ENCODE measurements at places on chromosomes 5 and 9.

- DNase-seq: no peak
These were observed 108.8 kb downstream of the ANXA1 start for GRCh38 chr9:73260506-73260905.

DNA sequence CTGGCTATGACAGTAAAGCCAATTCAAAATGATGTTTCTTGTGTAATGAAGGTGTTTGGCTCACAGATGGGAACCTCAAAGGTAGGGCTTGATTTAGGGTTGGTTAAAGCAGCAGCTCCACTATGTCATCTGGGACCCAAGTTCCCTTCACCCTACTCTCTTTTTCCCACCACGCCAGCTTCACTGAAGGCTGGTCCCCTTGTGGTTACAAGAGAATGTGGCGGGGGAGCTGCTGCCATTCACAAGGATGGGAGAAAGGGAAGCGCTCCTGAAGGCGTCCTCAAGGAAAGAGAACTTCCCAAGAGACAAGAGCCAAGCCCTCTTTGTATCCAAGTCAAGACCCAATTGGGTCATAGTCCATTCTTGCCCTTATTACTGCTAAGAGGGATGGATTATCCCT is 72.7 kb downstream of the NTRK2 start:
- DNase-seq: no peak

DNA sequence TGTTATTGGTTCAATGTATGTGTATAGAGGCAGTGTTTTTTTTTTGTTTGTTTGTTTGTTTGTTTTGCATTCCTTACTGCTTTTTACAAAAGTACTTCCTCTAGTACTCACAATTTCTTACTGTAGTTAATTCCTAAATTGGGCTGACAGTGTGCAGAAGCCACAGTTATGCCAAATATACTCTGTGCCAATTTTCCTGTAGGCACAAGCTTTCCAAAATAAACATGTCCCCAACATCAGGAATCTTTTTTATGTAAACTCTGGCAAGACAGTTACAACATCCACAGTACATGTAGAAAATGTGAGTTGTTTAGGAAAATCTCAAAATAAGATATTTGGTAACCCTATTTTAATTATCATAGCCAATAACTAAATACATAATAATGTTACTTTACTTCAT is 161.6 kb upstream of the TSLP start:
- DNase-seq: no peak

- no peak for DNase-seq
These were observed 6.4 kb downstream of the GABRA6 start for GRCh38 chr5:161691911-161692310.

DNA sequence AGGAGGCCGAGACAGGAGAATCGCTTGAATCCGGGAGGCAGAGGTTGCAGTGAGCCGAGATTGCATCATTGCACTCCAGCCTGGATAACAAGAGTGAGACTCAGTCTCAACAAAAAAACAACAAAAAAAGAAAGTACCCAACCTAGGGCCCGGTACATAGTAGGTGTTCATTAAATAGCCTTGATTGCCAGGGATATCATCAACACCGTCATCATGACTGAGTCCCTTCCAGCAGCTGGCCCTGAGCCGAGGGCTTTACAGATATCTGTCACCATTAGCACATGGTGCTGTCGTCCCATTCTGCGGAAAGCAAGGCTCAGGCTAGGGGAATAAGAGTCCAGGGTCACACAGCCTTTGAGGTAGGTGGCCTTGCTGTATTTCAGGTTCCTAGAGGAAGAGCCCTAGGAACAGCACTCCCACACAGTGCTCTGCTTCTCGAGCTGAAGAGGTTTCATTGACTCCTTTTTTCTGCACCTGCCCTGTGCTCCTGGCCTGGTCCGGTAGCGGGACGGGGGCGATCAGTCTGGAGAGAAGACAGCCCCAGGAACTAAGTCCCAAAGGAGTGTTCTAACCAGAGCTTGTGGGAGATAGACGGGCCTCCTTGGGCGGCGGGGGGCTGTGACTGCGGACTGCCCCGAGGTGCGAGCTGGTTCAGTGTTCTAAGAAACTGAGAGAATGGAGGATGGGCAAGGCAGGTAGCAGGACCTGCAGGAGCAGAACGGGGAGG is 48.2 kb downstream of the CXXC5 start:
- DNase-seq: no peak

DNA sequence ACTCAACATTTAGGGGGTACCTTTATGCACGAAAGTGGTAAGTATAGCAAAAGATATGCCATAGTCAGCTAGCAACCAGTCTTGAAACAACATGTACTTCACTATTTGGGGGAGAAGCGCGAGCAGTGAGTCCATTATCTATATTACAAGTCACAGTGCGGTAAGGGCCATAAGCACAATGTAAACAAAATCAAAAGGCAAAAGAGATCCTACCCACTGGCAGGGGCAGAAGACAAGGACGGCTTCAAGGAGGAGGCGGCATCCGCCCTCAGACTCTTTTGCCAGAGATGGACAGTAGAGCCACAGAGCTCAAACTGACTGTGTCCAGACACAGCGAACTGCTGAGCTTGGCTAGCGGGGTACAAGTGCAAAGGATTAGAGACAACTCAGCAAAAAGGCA is 9.6 kb downstream of the MAPK9 start:
- no peak for DNase-seq

DNA sequence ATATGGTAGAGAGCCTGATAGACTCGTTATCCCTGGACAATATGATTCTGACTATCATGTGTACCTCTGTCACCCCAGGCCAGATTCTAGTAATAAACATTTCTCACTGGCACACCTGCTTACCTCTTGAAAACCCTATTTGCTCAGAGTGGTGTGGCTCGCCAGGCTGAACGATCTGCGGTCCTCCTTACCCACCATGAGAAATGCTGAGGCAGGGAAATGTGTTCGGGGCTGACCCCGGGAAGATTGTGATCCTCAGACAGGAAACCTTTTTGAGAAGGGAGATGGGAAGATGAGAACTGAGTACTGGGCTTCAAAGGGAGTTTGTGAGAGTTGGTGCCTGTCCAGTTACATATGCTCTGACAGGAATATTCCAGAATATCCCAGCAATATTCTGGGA is 10.7 kb upstream of the PRXL2C start:
- DNase-seq: no peak

DNA sequence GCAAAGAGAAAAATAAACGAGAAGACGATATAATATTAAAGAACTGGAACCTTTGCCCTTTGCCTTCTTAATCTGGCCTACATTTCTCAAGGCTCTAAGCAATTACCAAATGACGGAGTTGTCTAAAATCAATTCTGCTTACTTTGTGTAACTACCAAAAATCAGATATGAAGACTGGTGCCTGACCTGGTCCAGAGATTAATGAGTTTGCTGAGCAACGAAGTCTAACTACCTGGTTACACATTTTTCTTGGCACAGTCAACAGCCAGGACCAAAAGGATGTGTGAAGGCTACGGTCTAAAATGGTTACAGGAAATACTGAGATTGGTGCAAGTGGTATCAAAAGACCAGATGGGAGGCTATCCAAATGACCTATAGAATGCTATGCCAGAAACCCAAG is 17.8 kb upstream of the IFNE start:
- DNase-seq: no peak

DNA sequence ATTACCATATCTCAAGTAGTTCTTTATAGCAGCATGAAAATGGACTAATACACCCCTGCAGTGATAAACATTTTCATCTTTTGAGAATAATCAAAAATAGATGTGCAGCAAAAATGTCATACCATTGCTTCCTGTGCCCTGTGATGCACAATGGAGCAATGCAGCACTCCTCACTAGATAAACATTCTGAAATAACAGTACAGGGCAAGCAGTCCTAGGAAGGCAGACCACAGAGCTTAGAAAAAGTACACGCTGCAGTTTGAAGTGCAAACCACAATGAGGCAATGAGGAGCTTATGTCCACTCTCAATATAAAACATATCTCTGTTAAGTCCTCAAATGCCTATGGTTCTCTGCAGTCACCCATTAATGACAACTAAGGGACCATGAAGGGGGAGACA is 367.6 kb downstream of the PDE4D start:
- peak; percentile 19 for DNase-seq

DNA sequence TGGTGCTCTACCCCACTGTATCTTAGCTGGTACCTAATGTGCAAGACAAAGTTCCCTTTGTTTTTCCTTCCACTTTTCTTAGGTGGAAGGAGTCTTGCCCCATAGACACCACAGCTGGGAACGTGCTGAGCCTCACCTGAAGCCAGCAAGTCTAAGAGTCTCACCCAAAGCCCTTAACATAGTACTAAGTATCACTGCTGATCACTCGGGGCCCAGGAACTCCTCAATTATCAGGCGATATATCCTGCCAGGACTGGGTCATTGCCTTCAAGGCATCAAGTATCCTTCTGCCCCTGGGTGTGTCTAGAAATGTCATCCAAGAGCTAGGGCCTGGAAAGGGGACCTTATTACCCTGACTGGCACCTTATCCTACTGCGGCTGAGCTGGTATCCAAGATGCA is 123.9 kb downstream of the PTPRD start:
- no peak for DNase-seq

GRCh38 chr5:115648056-115648455 is 22.2 kb upstream of the TMED7 start:
- no peak for DNase-seq

- no peak for DNase-seq
These were observed 39.0 kb downstream of the STK10 start for GRCh38 chr5:172149073-172149472.

Data from HS-27A (cell line).